C1 segment of cervical spinal cord (tissue), 14 donors: ENCODE measurements at places on chromosomes 4 and X.

DNA sequence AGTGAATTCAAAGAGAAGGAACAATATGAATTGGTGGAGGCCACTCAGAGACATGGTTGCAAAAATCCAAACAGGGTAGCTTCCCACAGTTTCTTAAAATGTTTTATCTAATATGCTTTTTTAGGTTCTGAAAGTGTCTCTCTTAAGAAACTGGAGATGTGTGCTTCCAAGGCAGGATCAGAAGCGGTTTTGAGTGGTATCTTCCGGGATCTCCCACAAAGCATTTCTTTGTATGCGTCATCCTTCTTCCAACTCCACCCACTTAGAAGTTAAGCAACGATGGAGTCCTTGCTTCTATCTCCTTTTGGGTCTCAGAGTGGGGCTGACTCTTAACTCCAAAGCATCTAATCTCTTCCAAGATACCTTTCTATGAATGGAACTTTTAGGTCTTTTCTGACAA lies 196.7 kb downstream of the MID1 start:
- no peak for DNase-seq

- DNase-seq = no peak
Measured at GRCh38 chr4:65383589-65384305, 286.5 kb downstream of the EPHA5 start.

- no peak for DNase-seq
Measured at GRCh38 chrX:134406356-134407064, 53.5 kb upstream of the HPRT1 start.

- no peak for DNase-seq
Measured at GRCh38 chr4:187175197-187175596, 451.5 kb upstream of the FAT1 start.

DNA sequence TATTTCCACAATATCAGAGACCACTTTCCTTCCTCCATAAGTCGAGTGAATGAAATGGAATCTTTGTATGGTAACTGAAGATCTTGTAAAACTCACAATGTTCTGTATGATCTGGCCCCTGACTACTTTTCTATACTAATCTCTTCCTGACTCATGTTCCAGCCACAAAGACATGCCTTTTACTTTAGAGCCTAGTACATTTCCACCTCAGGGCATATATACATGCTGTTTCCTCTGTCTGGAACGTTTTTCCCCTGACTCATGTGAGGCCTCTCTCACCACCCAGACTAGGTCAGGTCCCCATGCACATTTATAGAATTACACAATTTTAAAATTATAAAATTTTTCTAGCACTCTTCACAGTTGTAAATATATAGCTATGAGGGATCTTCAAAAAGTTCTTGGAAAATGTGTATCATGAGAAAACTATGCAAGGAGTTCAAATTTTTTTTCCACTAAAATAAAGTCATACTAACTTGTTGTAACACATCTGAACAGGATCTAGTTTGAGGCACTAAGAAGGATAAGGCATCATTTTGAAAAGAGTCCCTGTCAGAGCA lies 208.8 kb downstream of the SH2D1A start:
- no peak for DNase-seq

- DNase-seq = no peak
Measured at GRCh38 chr4:161577579-161578301, 586.1 kb downstream of the FSTL5 start.

DNA sequence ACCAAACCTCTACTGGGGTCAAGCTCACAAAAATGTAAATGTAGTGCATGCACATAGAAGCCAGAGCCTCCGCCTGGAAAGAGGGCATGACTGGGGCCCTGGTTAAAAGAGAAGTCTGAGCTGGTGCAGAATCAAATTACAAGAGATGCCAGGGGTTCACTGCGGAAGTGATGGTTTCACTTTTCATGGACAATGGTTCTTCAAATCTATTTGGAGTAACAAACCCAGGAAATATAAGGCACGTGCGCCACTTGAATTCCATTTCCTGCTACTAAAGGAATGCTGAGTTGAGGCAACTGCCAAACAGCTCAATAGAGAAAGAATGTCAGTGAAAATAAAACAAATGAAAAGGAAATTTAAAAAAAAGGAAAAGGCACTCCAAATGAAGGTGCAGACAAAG lies 79.8 kb downstream of the FUNDC1 start:
- DNase-seq = no peak

GRCh38 chr4:101669138-101669831 lies 121.2 kb upstream of the BANK1 start:
- no peak for DNase-seq

GRCh38 chr4:19285146-19285545 lies 966.6 kb upstream of the SLIT2 start:
- DNase-seq = no peak

GRCh38 chr4:99586322-99586721 lies 11.7 kb downstream of the MTTP start:
- no peak for DNase-seq

DNA sequence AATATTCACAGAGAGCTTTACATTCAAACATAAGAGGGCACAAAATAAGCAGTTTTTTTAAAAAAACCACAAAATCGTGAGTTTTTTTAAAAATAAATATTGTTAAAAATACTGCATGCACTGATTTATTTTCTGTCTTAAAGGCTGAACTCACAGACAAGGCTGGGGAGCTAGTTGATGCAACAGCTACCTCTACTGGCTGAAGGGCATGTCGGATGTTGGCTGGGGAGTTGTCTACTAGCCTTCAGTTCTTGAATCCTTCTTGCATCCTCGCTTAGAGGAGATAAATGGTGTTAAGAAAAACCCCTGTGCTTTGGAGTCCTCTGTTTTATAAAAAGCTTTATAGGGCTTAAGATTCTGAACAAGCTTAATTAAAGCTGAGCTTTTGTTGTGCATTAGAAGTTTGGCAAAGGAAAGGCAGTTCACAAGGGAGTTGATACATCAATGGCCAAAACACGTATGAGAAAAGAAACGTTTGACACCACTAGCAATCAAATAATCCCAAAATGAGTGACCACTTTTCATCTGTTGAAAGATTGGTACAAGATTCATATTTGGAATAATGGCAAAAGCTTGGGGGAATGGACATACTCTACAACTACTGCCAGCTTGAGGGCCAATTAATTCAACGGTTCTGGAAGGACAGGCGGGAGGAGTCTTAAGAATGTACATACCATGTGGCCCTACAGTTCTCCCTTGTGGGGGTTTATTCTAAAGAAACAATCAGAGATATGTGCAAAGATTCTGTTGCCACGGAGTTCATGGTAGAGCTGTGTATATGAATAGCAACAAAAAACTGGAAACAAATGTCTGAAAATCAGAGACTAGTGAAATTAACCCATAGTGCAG lies 94.7 kb downstream of the SEL1L3 start:
- peak; percentile 2 for DNase-seq

GRCh38 chr4:119027811-119028210 lies 107.8 kb upstream of the MYOZ2 start:
- no peak for DNase-seq

DNA sequence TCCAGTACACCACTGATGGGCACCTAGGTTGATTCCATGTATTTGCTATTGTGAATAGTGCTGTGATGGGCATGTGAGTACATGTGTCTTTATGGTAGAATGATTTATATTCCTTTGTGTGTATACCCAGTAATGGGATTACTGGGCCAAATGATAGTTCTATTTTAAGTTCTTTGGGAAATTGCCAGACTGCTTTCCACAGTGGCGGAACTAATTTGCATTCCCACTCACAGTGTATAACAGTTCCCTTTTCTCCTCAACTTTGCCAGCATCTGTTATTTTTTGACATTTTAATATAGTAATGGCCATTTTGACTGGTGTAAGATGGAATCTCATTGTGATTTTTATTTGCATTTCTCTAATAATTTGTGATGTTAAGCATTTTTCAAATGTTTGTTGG lies 25.9 kb downstream of the CC2D2A start:
- DNase-seq = no peak

- DNase-seq = no peak
Measured at GRCh38 chr4:90330546-90330945, 203.4 kb downstream of the CCSER1 start.

DNA sequence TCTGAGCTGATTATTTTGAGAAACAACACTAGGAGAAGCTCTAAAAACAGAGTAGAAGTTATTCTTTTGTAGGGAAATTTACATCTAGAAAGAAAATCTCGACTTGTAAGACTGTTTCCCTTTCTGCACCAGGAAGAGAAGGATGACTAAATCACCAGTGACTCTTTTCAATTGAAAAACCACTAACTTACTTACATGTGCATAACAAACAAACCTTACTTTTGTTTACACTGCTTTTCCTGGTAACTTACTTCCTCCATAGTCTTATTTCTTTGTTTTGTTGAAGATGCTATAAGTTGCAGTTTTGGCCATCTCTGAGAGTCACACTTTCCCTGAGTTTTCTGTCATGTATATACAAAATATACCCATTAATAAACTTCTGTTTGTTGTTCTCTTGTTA lies 293.6 kb upstream of the FAT4 start:
- no peak for DNase-seq

DNA sequence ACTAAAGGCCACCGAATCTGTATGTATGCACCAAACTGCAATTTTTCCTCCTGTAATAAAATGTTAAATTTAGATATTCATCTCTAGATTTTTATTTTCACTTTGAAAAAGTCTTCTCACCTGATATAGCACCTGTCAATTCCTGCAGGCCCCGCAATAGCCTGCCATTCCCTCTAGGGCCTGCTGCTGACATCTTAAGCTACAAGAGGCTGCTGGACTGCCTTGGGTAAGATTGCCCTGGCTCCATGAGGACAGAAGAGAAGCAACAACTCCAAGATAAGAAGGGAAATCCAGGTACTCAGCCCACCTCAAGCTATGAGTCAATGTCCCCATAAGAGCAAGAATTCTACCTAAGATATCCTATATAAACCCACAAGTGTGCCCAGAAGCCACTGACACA lies 230.2 kb upstream of the AGTR2 start:
- DNase-seq = no peak

GRCh38 chrX:78748846-78749245 lies 1.3 kb downstream of the LPAR4 start:
- no peak for DNase-seq

DNA sequence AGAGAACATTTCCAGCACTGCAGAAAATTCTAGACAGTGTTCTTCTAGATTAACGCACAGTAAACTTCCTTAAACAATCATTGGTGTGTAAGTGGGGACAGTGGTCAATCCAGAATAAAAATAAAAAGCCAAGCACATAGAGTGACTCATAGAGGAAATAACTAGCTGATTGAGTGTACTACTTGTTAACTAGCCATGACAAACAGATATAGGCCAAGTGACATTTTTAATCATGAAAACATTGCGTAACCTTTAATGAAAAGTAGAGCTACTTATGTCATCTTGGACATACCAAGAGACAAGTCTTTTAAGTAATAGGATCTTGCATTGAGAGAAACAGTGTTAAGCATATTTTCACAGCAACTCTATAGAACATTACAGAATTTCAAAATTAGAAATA lies 233.9 kb upstream of the MAB21L2 start:
- DNase-seq = no peak
